ENCODE measurements at places on chromosomes 5 and 9. TPM values are rescaled to one million over a fixed set of nuclear protein-coding genes. Genes with fewer than 3 reads are reported as not detected.

The LCN1 gene
- not detected for total RNA-seq

- H3K36me3 ChIP-seq = no peaks in the 10 kb centered on the region
- H3K27ac ChIP-seq = no peak overlapping the region
- no peak for DNase-seq
- H3K4me1 ChIP-seq = peaks cover 23% of the 10 kb centered on the region
- no peaks in the 10 kb centered on the region for H3K27me3 ChIP-seq
- no peak overlapping the region for H3K4me3 ChIP-seq
Observed at GRCh38 chr5:63928451-63928850, 33.8 kb downstream of the HTR1A start.

DNA sequence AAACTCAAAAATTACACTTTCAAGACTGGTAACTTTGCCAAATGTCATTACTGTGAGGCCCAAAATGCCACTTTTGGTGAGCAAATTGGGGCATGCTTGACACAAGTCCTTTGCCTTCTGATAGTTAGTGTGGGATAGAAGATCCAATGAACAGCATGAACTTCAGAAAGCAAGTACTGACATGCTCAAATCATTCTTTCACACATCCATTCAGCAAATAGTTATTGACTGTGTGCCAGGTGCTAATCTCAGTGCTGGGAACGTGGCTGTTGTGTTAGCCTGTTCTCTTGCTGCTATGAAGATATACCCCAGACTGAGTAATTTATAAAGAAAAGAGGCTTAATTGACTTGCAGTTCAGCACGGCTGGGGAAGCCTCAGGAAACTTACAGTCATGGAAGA lies 247.0 kb downstream of the CHSY3 start:
- no peaks in the 10 kb centered on the region for H3K36me3 ChIP-seq
- no peak overlapping the region for H3K4me3 ChIP-seq
- peaks cover 18% of the 10 kb centered on the region for H3K4me1 ChIP-seq
- no peak for DNase-seq
- no peak overlapping the region for H3K27ac ChIP-seq

The NELFB gene
- total RNA-seq = 79.5 TPM

- no peaks in the 10 kb centered on the region for H3K27me3 ChIP-seq
- no peak overlapping the region for H3K27ac ChIP-seq
- H3K36me3 ChIP-seq = no peaks in the 10 kb centered on the region
- H3K4me3 ChIP-seq = no peak overlapping the region
- no peak for DNase-seq
Observed at GRCh38 chr5:140977003-140977402, 10.7 kb downstream of the PCDHAC2 start.

DNA sequence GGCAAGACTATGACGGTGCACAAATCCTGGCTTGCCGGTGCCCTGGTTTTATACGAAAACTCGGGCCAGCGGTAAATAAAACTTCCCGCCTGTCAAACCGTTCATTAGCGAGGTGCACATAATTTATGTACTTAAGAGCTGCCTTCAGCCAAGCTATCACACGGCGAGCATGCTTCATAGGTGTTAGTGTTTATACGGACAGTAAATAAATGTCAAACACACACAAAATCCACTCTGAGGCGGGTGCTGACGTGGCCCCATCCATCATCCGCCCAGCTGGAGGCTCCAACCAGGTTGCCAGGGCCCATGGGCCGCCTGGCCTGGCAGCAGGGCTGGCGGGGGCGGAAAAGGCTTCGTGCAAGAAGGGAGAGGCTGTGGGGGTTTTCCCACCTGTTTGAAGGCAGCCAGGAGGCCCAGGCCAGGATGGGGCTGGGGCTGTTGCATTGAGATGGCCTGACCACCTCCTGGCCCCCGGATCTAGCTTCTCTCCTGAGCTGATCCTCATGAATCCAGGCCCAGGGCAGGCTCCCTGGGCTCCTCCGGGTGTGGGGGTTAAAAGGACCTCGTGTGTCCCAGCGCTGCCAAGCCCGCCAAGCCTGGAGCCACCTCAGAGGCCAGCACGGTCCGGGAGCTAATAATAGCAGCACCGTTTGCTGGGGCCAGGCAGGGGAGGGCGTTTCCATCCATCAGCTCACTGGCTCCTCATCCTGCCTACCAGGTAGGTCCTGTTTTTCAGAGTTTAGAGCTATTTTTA lies 43.2 kb downstream of the BARX1 start:
- H3K4me3 ChIP-seq = no peak overlapping the region
- no peak overlapping the region for H3K27ac ChIP-seq
- peak; percentile 29 for DNase-seq
- H3K36me3 ChIP-seq = no peaks in the 10 kb centered on the region
- no peaks in the 10 kb centered on the region for H3K4me1 ChIP-seq

DNA sequence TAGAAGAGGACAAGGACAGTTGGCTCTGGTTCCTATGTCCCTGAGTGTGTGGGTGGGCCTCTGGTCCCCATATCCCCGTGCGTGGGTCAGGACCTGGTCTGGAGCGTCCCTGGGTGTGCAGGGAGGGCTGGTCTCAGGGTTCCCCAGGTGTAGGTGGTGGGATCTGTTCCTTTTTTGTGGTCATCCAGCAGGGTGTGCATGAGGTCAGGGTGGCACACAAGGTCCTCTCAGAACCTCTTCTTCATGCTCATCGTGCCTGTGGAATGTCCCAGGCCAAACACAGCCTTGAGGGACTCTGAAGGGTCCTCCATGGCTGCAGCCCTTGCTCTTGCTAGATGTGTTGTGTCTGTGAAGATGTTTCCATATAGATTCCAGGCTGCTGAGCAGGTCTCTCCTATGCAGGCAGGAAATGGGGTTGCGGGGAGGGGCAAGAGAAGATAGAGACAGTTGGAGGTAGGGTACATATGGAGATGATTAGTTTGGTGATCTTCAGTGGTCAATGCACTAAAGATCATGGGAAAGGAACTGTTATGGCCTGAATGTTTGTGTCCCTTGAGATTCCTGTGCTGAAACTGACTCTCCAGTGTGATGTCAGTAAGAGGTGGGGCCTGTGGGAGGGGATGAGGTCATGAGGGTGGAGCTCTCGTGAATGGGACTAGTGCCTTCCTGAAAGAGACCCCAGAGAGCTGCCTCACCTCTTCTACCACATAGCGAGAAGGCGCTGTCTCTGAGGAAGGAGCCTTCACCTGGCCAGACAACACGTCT lies 53.1 kb downstream of the NXNL2 start:
- no peaks in the 10 kb centered on the region for H3K4me1 ChIP-seq
- no peaks in the 10 kb centered on the region for H3K27me3 ChIP-seq
- DNase-seq = no peak
- H3K36me3 ChIP-seq = no peaks in the 10 kb centered on the region
- no peak overlapping the region for H3K27ac ChIP-seq

All from GM23338 (cell line).